ENCODE measurements at places on chromosomes 5 and 9. TPM values are rescaled to one million over a fixed set of nuclear protein-coding genes. Genes with fewer than 3 reads are reported as not detected.

SYNPO gene
- 10.0 TPM for total RNA-seq

GPR107 gene
- 19.7 TPM for total RNA-seq

PCDHGA2 gene
- 0.90 TPM for total RNA-seq

SH3RF2 gene
- 4.3 TPM for total RNA-seq

TLX3 gene
- total RNA-seq, result not detected

NOTCH1 gene
- 109 TPM for total RNA-seq

MUSK gene
- under 0.01 TPM for total RNA-seq

SUSD1 gene
- 32.1 TPM for total RNA-seq

SLIT3 gene
- 0.36 TPM for total RNA-seq

PCDHA2 gene
- 0.18 TPM for total RNA-seq

PCDHGA8 gene
- total RNA-seq, result 1.3 TPM

AHRR gene
- total RNA-seq, result 9.4 TPM

SLC36A2 gene
- not detected for total RNA-seq

FBLL1 gene
- 0.47 TPM for total RNA-seq

KCNT1 gene
- 0.09 TPM for total RNA-seq

RANBP6 gene
- total RNA-seq, result 43.6 TPM

TMC1 gene
- 2.1 TPM for total RNA-seq

PCDHA12 gene
- total RNA-seq, result 0.19 TPM

KIF27 gene
- total RNA-seq, result 3.0 TPM

STPG3 gene
- not detected for total RNA-seq

CARD9 gene
- total RNA-seq, result 0.27 TPM

GABRB2 gene
- total RNA-seq, result not detected

MAMDC4 gene
- total RNA-seq, result 4.9 TPM

SLC46A2 gene
- total RNA-seq, result not detected

TTLL11 gene
- 4.8 TPM for total RNA-seq

IL9 gene
- total RNA-seq, result not detected

NEURL1B gene
- total RNA-seq, result 0.36 TPM

ZNG1C gene
- total RNA-seq, result 36.7 TPM

SMC2 gene
- total RNA-seq, result 13.2 TPM

PCDHGB2 gene
- 2.0 TPM for total RNA-seq

Measured in endothelial cell of coronary artery (primary cell).